Globus pallidus (tissue), 1 donor: ENCODE measurements at places on chromosomes 6 and 20.

DNA sequence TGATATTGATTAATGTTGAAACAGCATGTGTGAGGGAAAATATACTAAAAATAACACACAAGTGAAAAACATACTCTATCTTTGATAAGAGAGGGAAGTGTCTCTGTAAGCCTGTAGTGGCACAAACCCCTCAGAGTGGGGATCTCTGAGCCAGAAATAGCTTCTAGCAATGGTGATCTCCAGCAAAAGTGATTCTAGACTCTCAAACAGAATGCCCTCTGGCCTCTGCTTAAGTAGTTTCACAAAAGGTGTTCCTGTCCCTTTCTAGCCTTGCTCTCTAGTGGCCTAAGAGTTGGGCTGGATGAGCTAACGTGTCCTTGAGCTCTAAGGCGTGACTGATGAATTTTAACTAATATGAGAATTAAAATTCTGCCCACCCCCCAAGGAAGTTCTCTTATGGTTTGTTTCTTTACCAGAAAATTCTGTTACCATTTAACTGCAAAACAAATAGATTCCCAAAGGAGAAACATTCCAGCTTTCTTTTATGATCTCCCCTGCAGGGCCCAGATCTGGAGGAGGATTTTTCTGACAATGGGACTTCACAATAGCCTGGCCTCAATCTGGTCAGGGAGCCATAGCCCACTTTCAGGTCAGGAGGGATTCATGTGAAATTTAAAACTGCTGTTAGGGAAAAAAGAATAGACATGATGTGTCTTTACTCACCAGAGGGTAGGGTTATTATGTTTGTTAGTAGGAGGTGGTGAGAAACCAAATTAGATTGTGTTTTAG is 182.5 kb upstream of the LAMP5 start:
- no peak for DNase-seq

GRCh38 chr6:144181639-144182038 is 31.3 kb downstream of the STX11 start:
- DNase-seq, result no peak

GRCh38 chr20:32329817-32330554 is 28.1 kb upstream of the ASXL1 start:
- DNase-seq, result no peak

DNA sequence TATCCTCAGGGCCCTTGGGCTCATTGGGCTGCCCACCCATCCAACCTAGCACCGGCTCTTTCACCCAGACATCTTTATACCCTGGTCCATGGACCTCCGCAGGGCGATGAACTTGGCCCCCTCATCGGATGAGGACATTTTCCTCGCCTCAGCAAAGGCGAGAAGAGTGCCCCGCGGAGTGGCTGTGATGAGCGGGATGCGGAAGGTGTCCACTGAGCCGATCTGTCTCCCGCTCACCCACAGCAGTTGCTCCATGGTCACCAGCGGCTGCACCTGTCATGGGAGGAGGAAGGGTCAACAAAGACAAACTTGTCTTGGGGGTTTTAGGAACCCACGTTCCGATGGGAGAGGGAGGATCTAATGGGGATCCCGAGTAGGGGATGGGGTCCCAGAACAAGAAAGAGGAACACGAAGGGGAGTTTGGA is 690 bp downstream of the NEU1 start:
- DNase-seq, result no peak

- DNase-seq, result peak; percentile 80
Observed at GRCh38 chr6:154510144-154510905, at the start of gene CNKSR3. CNKSR3 (minus strand) TSS chr6:154510685; CDS start chr6:154510114, 571 bp downstream.

GRCh38 chr20:45948742-45949541 is 14.5 kb downstream of the PCIF1 start:
- DNase-seq, result no peak

- peak; percentile 11 for DNase-seq
Observed at GRCh38 chr20:12581644-12582289, 427.0 kb upstream of the SPTLC3 start.

GRCh38 chr6:39225946-39226437 is 3.3 kb downstream of the KCNK5 start:
- no peak for DNase-seq

DNA sequence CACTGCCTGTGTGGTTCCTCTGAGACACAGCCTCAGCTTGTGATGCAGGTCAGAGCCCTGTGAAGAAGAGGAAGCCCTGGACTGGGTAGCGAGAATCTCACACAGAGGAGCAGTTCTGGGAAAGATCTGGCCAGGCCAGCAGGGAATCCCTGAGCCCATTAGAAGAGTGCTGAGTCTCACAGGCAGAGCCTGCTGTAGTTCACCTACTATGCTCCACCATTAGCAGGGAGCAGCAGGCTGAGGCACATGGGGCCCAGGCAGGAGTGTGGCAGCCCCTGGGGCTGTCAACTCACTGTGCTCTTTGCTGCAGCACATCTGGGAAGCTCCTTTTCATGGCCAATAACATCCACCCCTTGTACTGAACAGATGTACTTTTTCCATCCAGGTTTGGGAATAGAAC is 146.8 kb upstream of the B3GAT2 start:
- DNase-seq, result no peak

GRCh38 chr20:49313283-49313682 is 35.4 kb upstream of the ZNFX1 start:
- peak; percentile 62 for DNase-seq

DNA sequence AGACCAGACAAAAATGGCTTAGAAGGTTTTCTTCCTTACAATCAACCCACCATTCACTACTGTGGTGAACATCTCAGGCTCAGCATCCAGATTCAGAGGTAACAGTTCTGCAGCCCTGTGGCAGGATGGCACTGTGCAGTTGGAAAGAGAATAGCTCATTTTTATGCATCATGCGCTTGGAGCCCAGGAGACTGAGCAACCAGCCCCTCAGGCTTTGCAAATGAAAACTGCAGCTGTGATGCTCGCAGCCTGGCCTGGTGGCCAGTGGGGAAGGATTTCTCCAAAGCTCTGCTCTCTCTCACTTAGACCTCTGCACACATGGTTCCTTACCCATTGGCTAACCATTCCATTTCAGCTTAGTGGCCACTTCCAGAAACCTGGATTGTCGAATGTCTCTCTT is 45.8 kb downstream of the GABRR2 start:
- no peak for DNase-seq

DNA sequence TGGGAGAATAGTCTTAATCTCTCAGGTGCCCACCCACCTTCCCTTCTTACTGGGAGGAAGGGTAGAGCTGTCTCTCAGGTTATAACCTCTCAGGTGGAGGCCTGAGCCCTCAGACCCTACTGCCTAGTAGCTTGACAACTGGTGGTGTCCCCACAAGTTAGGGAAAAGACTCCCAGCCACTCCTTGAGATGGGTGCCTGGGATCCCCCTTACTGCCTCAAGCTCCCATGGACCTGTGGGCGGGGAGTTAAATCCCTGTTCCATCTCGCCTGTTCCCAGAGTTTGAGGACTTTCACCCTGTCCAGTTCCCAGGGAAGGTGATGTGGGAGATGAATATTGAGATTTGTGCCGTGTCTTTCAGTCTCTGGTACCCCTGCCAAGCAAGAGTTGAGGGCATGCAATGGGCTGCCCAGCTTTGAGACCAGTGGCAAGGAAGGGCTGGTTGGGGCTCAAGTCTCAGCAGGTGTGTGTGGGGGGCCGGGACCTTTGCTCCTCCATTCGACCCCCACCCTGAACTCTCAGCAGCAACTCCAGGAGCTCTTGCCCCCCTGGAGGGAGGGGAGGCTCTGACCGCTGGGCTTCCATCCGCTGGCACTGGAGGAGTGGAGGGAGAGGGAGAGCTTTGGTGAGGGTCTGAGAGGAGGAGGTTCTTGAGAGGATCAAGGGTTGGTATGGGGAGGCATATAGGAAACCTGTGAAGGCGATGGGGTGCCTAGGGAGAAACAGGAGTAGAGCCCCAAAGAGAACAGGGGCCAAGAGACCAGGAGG is 1.1 kb upstream of the PBX2 start:
- DNase-seq, result no peak

GRCh38 chr6:20403766-20404640 is 2.3 kb downstream of the E2F3 start:
- DNase-seq, result peak; percentile 12

DNA sequence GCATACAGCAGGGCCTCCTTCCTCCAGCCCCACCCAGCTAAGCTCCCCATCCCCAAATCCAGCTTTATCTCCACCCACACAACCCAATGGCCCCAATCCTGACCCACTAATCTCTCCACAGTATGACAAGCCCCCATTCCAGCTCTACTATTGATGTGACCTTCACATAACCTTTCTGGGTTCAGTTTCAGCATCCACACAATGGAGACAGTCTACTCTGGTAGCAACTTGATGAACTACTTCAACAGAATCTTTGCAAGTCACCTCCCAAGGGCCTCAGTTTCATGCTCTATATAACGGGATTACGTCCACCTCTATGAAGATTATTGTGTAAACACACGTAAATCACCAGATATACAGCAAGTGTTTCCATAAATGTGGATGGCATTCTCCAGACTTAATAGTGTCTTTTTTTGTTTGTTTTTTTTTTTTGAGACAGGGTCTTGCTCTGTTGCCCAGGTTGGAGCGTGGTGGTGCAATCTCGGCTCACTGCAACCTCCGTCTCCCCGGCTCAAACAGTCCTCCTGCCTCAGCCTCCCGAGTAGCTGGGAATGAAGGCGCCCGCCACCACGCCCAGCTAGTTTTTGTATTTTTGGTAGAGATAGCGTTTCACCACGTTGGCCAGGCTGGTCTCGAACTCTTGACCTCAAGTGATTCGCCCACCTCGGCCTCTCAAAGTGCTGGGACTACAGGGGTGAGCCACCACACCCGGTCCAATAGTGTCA is 1.4 kb downstream of the AHCY start:
- no peak for DNase-seq

DNA sequence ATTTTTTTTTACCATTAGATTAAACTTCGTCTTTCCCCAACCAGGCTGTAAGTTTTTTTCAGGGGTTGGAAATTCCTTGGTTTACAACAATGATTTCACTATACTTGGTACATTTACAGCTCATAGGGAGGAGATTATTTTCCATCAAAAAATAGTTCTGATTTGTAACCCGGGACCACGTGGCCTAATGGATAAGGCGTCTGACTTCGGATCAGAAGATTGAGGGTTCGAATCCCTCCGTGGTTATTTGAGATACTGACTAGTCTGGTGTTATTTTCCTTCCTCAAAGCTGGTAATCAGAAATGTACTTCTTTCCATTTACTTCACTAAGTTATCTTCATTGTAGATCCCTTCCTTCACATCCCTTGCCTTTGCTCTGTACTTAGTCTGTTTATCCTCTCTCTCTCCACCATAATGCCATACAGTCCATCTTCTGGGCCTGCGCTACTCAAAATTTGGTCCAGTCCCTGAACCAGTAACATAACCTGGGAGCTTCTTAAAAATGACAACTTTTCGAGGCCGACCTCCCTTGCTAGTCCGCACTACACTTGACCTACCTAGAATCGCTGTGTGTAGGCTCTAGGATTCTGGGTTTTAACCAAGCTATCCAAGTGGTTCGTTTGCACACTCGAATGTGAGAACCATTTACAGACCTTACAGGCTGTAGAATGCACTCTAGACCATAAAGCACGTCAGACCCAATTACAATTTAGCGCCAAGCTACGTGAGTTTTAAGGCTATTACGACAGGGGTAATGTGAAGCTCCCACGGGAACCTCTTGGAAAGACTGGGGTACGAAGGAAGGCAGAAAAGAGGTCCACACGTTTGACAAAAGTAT is 42.1 kb upstream of the BTN3A2 start:
- DNase-seq, result peak; percentile 68

GRCh38 chr6:109118337-109118736 is 23.0 kb downstream of the CEP57L1 start:
- no peak for DNase-seq

DNA sequence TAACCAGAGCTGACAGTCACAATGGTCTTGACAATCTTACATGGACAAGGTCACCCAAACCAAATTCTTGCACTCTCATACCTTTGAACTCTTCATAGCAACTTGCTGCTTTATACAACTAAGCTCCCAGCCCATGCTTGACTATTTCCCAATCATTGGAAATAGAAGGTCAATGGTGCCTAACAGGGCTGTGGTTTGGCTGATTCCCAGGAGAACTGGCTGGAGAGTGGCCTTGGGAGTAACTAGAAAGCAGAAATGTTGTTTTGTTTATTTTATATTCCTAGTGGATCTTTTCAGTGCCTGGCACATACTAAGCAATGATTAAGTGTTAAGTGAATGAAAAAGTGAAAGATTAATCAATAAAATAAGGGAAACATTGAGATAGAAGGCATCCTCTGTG is 3.0 kb downstream of the SPINT4 start:
- no peak for DNase-seq

DNA sequence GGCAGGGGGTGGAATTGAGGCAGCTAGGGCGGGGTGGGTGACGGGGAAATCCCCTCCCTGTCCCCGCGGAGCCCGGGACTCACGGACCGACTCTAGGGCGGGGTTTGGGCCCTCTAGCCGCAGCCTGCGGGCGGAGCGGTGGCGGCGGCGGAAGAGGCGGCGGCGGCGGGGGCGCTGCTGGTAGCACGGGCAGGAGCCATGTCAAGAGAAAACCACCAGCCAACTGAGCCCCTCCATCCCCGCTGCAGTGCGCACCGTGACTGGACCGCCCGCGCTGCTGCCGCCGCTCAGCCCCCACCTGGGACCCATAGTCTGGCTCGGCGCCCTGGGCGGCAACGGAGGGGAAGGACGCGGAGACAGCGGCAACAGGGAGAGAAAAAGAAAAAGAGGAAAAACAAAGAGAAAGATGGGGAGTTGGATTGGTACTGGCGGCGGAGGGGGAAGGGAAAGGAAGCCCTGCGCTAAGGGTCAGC is 1.2 kb upstream of the C6orf62 start:
- no peak for DNase-seq

GRCh38 chr6:2960935-2961334 is 10.4 kb downstream of the SERPINB6 start:
- no peak for DNase-seq

- no peak for DNase-seq
Observed at GRCh38 chr6:158018851-158019361, 37.2 kb downstream of the SYNJ2 start.

GRCh38 chr6:153771577-153771976 is 267.5 kb upstream of the OPRM1 start:
- DNase-seq, result no peak

DNA sequence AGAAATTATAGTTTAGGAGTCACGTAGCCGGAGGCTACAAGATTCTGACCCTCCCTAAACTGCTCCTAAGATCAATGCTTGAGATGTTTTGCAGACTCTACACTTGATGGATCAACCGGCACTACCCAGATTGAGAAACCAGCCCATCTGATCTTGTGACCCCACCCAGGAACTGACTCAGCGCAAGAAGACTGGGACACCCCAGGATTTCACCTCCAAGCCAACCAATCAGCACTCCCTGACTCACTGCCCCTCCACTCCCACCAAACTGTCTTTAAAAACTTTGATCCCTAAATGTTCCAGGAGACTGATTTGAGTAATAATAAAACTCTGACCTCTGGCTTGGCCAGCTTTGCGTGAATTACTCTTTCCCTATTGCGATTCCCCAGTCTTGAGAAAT is 99.8 kb downstream of the OPRM1 start:
- no peak for DNase-seq

- no peak for DNase-seq
Observed at GRCh38 chr6:78436335-78436734, 431.0 kb upstream of the IRAK1BP1 start.
